ENCODE measurements at places on chromosomes 3 and 15.

- no peak for DNase-seq
Observed at GRCh38 chr3:19029837-19030521, 118.3 kb upstream of the KCNH8 start.

DNA sequence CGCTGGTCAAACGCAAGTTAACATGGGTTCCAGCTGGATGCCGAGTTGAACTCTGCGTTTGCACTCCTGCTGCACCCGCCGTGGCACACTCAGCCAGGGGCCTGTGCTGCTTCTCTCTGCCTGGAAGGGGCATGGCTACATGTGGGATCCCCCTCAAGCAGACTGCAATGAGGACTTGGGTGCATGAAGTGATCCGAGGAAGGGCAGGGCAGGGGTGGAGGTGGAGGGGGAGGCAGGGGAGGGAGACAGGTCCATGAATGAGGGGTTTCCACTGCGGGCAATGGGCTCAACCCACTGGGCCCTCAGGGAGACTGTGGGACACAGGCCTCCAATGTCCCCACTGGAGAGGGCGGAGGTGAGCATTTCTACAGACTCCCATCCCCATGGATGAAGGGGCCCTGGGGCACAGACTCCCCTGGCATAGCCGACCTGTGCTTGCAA is 141.6 kb upstream of the MEF2A start:
- no peak for DNase-seq

DNA sequence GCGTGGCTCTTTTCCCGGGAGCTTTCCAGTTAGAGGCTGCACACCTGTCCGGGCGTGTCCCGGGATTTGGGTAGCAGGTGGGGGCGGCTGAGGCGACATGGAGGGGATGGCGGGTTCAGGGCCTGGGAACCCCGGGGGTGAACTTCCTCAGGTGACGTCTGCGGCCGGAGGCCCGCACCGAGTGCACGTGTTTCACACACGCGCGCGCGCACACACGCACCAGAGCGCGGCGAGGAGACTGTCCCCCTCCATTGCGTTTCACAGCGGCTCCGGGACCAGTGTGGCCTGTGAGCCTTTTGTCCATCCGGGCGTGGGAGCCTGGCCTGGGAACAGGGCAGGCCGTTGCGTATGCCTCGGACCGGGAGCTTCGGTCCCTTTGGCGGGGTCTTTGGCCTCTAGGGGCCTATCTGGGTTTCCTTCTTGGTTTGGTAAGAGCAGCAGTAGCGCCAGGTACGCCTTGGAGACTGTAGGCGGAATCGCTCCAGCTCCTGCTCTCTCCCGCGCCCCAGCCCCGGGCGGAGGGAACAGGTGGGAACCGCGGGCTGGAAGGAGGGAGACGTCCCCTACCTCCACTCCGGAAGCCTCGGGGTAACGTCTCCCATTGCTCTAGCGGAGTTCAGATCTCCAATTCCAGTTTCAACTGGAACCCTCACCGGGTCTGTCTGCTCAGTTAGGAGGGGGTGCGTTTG is 220.0 kb downstream of the MEIS2 start:
- no peak for DNase-seq

- DNase-seq: no peak
Observed at GRCh38 chr3:169815590-169816150, 3.0 kb upstream of the LRRC34 start.

- no peak for DNase-seq
Observed at GRCh38 chr3:71447803-71448202, 135.7 kb downstream of the FOXP1 start.

DNA sequence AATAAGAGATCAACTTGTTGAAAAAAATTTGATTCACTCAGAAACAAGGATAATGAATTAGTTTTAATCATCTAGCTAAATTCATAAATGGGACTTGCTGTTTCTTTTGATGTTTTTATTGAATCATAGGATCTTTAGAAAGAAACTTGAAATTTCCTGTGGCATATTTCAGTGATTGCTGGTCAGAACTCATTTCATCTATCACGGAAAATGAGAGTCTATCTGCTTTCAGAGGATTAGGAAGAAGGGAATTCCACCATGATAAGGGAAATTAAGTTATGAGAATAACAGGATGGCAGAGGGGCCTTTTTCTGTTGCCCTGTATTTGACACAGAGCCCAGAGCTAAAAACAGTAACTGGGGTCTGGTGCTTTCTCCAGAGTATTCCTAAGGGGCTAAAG is 44.9 kb upstream of the CCNL1 start:
- no peak for DNase-seq

- no peak for DNase-seq
Observed at GRCh38 chr15:47398594-47398993, 318.7 kb upstream of the SEMA6D start.

- DNase-seq: no peak
Observed at GRCh38 chr3:161914703-161915417, 418.3 kb downstream of the OTOL1 start.

DNA sequence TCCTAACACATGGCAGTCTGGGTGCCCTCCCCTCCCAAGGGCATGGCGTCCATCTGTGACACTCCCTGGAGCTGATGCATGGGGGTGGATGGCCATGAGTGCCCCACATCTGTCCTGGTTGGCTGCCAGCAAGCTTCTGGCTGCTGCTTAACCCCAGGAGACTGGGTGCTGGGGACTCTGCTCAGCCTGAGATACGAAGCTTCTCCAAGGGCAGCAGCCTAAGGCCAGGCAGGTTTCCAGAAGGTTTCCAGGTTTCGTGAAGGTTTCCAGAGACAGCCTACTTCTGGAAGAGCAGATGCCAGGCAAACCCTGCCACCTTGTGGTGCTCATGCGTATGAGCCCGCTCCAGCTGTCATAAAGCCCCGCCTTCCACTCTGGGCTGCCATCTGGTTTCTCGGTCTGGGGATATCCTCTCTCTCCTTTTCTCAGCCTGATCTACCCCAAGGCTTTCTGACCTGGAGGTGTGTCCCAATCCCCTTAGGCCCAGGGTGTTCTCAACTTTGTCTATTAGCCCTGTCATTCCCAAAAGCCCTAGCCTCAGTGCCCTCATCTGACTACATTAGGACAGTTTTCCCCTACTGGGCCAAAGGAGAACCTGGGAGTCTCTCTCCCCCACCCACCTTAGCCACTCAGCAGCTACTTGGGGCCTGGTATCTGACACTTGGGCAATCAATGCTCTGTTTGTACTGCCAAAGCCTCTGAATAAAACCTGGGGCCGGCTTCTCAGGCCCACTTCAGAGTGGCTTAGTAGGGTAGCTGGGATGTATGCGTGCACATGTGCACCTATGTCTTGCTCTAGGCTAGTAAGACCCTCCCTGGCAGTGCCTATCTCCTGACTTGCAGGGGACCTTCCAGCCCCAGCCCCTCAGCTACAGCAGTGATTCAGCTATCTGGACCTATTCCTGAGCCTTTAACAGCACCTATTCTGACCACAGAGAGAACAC is 12.0 kb downstream of the MRPL46 start:
- peak; percentile 39 for DNase-seq

DNA sequence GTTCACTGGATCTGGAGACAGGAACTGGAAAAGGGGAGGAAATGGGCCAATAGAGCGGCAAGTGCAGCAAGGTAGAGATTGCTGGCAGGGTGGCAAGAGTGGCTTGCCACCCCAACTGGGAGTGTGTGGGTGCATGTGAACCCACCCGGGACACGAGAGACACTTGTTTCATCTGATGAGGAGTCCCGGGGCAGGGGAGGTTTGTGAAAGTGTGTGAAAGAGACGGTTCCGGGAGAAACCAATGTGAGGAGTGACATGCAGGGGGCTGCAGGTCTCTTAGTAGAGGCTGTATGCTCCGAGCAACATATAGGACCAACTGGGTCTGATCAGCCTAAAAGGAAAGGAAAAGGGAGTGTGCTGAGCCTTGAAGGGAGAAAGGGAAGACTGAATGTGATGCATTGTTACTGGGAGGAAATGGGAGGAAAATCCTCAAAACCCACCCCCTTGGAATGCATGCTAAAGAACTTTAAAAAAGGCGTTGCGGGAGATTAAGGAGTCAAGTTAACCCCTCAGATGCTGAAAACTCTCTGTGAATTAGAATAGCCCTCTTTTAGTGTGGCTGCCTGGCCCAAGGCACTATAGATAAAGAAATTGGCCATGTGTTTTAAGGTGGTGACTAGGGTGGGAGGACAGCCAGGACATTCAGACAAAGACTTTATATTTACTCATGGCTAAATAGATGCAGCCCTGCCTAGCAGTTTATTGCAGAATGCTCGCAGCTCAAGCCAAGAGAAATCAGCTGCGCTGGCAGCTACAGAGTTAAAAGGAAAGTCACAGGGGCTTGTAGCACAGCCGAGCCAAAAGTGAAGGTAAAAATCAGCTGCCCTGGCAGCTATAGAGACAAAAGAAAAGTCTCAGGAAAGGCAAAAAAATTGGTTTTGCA is 9.1 kb upstream of the SLC9C1 start:
- DNase-seq: no peak

DNA sequence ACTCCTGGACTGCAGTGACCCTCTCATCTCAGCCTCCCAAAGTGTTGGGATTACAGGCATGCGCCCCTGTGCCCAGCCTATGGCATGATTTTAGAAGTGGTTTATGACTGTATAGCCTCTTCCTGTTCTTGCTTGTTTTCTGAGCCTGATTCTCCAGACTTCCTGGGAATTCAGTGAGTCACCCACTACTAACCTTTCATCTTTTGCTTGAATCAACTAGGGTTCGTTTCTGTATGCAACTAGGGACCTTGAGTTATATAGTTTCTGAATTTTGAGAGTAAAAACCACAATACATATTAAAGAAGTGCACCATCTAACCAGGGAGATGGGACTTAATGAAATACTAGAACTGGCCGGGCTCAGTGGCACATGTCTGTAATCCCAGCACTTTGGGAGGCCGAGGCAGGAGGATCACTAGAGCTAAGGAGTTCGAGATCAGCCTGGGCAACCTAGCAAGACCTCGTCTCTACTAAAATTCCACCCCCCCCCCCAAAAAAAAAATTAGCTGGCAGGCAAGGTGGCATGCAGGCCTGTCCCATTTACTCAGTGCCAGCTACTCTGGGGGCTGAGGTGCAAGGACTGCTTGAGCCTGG is 76.0 kb downstream of the ZNF609 start:
- DNase-seq: no peak

- no peak for DNase-seq
Observed at GRCh38 chr15:90497912-90498311, 31.8 kb upstream of the CRTC3 start.

GRCh38 chr3:188165596-188165995 is 11.6 kb downstream of the LPP start:
- no peak for DNase-seq

GRCh38 chr3:32596909-32597369 is 26.3 kb upstream of the DYNC1LI1 start:
- DNase-seq: no peak

DNA sequence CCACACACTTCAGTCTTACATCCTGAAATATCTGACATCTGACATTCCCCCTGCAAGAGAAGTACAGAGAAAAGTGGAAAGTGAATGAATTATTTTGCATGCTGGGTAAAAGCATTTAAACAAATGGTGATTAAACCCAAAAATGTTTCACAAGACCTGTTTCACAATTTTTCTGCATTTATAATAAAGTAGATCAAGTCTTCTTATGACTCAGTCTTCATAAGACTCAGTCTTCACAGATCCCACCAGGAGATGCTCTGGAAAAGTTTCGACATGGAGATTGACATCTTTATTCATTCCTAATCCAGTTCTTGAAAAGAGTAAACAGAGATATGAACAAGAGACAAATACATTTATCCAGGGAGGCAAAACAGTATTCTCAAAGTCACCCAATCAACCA is 13.2 kb upstream of the EDC3 start:
- DNase-seq: no peak

DNA sequence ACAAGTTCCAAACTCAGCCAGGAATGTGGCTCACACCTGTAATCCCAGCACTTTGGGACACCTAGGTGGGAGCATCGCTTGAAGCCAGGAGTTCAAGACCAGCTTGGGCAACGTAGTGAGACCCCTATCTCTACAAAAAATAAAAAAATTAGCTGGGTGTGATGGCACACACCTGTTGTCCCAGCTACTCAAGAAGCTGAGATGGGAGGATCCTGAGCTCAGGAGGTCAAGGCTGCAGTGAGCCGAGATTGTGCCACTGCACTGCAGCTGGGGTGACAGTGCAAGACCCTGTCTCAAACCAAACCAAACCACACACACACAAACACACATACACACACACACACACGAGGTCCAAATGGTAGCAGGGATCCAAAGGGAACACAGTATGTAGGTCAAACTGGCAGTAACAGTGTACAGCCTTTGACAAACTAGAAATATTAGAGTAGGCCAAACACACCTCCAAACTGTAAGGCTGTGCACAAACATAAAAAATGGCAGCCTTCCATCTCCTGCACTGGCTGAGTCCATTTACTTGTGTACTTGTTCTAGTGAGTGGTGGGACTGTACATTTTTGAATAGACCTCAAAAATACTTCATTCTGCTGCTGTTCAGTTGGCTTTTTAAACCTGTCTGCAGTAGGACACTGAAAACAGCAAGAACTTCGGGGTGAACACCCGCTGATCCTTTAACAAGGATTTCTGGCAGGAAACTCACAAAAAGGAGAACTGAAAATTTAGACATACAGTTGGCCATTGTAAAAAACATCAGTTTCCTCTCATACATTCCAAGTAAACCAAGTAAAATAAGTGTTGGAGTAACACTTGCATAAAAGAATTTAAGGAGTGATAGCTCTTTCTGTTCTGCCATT is 33.6 kb downstream of the INTS14 start:
- DNase-seq: no peak

- DNase-seq: no peak
Observed at GRCh38 chr3:183699238-183699947, 1.8 kb downstream of the YEATS2 start.

GRCh38 chr15:78265137-78265460 is 737 bp downstream of the DNAJA4 start:
- no peak for DNase-seq

GRCh38 chr3:20250314-20250713 is 64.3 kb upstream of the SGO1 start:
- DNase-seq: no peak

DNA sequence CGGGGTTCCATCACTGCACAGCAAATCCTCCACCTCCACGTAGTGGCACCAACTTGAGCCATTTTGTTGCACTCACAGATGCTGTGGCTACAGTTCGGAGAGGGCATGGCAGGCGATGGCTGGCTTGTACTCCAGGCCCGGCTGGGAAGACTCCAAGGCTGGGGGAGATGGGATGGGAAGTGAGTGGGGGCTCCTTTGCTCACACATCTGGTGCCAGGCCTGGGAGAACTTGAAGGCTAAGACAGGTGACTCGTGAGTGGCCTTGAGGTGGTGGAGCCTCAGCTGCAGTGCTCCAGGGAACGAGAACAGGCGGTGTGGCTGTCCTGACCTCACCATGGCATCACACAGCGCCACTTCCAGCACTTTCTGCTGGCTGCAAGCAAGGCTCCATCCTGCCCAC is 87.9 kb downstream of the PLXNA1 start:
- DNase-seq: no peak
